Heart left ventricle (tissue), 16 donors: ENCODE measurements at places on chromosomes 6 and 20. TPM values are rescaled to one million over a fixed set of nuclear protein-coding genes. Genes with fewer than 3 reads are reported as not detected.

GRCh38 chr6:116431964-116432595 lies 29.1 kb upstream of the CALHM6 start:
- DNase-seq: no peak

DNA sequence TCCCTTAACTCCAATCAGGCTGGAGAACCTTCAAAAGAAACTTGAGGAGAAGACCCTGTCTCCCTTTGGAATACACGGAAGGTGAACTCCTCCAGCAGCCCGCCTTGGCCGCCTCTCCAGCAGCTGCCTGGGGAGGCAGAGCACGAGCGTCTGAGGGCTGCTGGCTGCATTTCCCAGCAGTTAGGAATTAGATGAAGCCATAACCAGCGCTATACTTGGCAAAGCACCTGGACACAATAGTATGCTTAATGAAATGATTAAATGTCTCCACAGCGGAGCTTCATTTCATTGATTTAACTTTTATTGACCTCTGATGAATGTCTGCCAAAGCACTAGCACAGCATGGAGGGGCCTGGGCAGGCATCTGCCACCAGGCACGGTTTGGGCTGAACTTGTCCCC lies 73.5 kb downstream of the TMEM242 start:
- DNase-seq: no peak

The NTSR1 gene
- 0.32 TPM for total RNA-seq

The SIGLEC1 gene
- 5.7 TPM for total RNA-seq

The SYCP2 gene
- 2.0 TPM for total RNA-seq

The DEFB124 gene
- not detected for total RNA-seq

The IMPG1 gene
- not detected for total RNA-seq

GRCh38 chr6:96171112-96171511 lies 155.3 kb downstream of the FUT9 start:
- no peak for DNase-seq

DNA sequence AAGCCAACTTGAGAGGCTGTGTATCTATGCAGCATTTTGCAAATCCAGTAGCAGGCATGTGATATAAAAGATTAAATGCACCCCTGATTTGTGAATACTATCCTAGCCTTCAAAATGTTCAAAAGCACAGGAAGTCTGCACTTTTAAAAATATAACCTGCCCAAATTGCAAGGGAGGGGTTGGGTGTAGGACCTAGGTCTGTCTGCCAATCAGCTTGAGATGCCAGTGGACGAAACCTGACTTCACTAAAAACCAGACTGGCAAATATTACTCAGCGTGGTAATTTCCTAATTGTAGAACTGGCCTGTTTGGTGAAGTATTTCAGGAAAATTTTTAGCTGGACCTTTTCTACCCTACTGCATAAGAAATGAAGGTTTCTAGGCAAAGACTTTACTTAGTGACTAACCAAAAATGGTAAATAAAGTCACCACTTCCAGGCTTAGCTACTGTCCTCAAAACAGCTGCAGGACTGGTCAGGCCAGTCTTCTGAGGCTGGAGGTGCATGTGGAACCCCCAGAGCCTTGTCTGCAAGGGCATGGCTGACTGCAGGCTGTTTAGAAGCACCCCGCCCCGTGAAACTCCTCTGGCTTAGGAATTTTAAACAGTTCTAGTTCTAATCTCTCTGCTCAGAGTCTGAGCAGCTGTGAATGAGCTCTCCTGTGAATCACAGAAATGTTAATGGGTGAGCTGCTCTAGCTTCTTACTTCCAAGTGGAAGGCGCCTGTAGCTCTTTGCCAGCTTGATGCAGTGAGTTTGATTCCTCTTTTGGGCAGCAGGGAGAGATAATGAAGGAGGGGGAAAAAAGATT lies 104.4 kb upstream of the ESR1 start:
- no peak for DNase-seq

- peak; percentile 17 for DNase-seq
Observed at GRCh38 chr20:51487076-51487475, 55.4 kb downstream of the NFATC2 start.
